DMS 273 treated with DMSO at 0.1 percent for 48 hours (cell line): ENCODE measurements at places on chromosomes 6 and 20.

DNA sequence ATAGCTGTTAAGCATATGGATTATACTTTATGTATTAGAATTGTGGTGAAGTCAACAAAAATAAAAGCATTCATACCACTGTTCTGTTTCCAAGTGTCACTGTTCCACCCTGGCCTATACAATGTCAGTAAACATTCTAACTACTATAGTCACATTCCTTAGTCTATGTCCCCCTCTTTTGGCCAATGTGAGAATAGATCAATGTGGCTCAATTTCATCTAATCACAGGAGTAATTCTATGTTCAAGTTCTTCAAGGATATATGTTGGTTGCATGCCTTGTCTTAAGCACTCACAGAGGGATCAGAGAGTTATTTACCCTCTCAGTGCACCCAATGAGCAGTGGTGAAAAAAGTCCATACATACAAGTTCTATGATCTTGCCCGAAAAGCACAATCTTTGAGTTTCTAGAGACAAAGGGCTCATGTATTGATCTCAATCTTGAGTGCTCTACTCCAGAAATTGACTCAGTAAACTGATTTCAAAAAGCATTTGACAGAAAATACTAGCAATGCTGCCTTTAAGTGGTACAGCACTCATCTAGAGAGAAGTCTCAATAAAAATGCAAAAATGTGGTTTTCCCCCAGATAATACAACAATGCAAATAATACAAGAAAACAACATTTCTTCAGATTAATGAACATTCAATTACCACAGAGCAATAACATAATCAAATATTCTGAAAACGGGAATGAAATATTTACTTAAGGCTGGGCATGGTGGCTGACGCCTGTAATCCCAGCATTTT, 16.5 kb downstream of the SMLR1 start:
- DNase-seq = no peak

DNA sequence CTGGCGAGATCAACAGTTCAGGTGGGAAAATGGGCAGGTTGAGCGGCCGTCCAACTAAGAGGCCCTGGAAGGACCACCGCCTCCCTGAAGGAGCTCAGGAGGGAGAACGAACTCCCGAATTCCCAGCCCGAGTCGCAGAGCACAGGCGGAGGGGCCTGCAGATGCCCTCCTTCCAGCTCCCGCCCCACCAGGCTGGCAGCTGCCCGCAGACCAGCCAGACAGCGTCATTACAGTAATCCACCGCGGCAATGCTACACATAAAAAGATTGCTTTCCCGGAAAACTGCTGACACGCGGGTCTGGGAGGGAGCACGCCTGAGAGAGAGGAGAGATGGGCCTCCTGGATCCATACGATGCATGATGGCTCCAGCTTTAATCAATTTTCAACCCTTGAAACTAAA, 30.5 kb upstream of the SLCO4A1 start:
- DNase-seq = no peak

- DNase-seq = no peak
Measured at GRCh38 chr6:2125158-2125557, 120.2 kb downstream of the GMDS start.

- DNase-seq = no peak
Measured at GRCh38 chr20:53894707-53895384, 175.5 kb downstream of the BCAS1 start.

DNA sequence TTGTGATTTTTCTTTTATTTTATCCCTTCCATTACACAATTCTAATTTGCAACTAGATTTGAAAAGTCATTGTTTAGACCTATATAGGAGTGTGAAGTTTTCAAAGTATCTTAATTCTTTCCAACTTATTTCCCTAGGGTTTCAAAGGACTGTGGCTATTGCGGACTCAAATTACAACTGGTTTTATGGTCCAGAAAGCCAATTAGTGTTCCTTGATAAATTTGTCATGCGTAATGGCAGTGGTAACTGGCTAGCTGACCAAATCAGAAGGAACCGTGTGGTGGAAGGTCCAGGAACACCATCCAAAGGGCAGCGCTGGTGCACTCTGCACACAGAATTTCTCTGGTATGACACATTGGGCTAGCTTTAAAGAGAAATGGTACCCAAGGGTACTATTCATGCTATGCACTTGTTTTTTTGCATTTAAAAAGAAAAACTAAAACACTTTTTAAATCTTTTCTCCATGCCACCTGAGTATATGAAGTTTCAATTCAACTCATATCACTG, 27.9 kb upstream of the CALHM6 start:
- no peak for DNase-seq
